ENCODE measurements at places on chromosomes 1 and 21.

DNA sequence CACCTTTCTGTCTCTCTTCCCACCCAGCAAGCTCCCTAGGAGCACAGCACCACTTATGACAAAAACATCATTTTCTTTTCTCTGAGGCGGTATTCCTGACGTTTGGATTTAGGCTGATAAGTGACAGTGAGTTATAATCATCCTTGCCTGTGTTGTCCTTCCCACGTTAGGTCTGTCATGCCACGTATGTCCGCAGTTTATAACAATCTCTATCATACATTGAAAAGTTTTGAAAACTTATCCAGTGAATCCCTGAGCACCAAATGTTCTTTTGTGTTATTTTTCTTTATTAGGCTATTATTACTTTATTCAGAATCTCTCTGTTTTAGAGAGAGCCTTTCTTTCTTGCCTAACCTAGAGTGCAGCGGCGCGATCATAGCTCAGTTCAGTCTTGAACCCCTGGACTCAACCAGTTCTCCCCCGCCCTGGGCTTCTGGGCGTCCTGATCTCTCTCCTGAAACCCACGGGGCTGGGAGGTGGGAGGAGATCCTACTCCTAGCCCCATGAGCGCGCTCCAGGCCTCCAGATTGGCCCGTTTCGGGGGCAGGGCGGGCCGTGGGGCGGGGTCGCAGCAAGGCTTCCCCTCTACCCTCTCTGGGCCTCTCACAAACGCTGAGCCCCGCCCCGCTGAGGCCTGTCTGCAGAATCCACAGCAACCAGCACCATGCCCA, at the start of gene GSTM2:
TSS of gene GSTM2 (plus strand) at position 606 of the 671 bp plus-strand sequence. CDS start at position 665, 59 bp downstream.
- DNase-seq = peak; percentile 89

- DNase-seq = no peak
Measured at GRCh38 chr1:233394860-233395717, 67.6 kb downstream of the MAP3K21 start.

- DNase-seq = no peak
Measured at GRCh38 chr21:27703791-27704190, 736.9 kb upstream of the ADAMTS5 start.

GRCh38 chr1:40689737-40690136, 1.8 kb upstream of the NFYC start:
- no peak for DNase-seq

GRCh38 chr1:39107341-39108290, 81.5 kb downstream of the NDUFS5 start:
- no peak for DNase-seq

DNA sequence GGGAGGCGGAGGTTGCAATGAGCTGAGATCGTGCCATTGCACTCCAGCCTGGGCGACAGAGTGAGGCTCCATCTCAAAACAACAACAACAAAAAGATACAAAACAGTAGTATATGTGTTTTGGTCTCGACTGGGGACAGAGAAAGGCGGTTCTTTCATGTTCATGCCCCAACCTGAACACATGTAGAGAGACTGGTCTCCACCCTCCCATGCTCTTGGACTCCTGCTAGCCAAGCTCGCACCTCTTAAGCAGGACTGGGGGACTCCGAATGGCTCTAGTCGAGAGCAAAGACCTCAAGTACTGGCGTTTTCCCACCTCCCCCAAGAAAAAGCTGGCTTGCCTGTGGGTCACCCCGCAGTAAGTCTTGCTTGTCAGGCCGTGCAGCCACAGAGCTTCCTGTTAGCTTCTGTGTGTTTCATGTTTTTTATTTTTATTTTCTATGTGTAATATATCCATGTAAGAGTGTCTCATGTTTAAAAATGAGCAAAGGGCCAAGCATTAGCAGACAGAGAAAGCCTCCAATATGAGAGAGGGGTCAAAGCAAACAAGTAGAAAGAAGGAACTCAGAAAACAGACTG, 91.6 kb downstream of the SCCPDH start:
- DNase-seq = no peak

GRCh38 chr1:84853741-84854721, 39.0 kb downstream of the LPAR3 start:
- no peak for DNase-seq

DNA sequence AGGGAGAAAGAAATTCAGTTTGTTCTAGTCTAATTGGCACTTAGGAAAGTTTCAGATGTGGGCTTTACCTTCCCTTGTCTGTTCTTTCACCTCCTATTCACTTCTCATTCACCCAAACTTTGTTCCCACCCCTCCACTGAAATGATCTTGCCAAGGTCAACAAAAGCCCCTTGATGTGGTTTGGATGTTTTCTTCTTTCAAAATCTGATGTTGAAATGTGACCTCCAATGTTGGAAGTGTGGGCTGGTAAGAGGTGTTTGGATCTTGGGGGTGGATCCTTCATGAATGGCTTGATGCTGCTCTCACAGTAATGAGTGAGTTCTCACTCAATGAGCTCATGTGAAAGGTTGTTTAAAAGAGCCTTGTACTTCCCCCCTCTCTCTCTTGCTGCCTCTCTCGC, 379.3 kb downstream of the HHIPL2 start:
- DNase-seq = no peak

DNA sequence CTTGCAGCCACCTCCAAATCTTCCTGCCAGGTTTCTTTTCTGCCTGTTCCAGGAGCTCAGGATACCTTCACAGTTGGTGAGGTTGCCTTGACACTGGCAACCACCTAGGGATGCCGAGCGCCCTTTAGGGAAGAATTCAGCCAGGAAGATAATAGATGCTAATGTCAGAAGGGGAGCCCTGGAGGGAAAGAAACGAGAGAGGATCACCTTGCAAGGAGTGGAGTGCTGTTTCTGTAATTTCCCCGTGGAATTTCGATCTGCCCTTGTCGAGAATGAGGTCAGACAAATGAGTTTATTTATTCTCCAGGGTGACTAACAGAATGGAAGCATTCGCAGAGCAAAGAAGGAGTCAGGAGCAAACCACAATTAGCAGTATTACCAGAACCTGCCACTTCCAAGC, 315.8 kb upstream of the KAZN start:
- DNase-seq = no peak

DNA sequence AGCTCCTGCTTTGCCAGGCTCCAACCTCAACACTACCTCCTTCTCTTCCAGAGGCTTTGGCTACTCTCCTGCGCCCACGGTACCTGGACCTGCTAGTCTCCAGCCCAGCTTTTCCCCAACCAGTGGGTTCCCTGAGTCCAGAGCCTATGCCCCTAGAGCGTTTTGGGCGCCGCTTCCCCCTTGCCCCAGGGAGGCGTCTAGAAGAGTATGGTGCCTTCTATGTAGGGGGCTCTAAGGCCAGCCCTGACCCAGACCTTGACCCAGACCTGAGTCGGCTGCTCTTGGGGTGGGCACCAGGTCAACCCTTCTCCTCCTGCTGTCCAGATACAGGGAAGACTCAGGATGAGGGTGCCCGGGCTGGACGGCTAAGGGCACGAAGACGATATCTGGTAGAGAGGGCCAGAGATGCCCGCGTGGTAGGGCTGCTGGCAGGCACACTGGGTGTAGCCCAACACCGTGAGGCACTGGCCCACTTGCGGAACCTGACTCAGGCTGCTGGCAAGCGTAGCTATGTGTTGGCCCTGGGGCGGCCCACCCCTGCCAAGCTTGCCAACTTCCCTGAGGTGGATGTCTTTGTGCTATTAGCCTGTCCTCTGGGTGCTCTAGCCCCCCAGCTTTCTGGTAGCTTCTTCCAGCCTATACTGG, 1.6 kb downstream of the DPH2 start:
- no peak for DNase-seq

- peak; percentile 29 for DNase-seq
Measured at GRCh38 chr21:42465008-42465802, 30.8 kb downstream of the RSPH1 start.

DNA sequence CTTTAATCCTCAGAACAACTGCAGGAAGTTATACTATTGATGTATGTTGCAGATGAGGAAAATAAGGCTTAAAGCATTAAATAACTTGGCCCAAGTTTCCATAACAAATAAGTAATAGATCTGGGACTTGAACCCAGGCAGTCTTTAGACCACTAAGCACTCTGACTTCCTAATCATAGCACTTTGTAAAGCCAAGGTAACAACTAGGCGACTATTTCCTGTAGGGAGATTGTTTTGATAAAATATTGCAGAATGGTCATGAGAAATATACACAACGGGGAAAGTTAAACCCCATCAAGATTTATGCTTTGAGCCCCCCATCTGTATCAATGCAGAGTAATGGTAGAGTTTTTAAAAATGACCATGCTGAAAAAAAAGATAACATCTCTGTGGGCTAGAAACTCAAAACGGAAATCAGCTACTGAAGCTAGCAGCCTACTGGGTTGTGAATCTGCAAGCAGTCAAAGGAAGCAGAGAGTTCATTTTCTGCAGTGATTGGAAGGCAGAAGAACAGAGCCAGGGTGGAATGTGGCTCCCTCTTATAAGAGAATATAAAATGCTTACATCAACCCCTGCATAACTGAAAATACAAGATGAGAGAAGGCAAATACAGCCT, 111.2 kb upstream of the OLIG2 start:
- no peak for DNase-seq

- DNase-seq = no peak
Measured at GRCh38 chr1:77659879-77660593, 22.4 kb downstream of the ZZZ3 start.

GRCh38 chr1:186535388-186536133, 74.6 kb upstream of the PDC start:
- no peak for DNase-seq

DNA sequence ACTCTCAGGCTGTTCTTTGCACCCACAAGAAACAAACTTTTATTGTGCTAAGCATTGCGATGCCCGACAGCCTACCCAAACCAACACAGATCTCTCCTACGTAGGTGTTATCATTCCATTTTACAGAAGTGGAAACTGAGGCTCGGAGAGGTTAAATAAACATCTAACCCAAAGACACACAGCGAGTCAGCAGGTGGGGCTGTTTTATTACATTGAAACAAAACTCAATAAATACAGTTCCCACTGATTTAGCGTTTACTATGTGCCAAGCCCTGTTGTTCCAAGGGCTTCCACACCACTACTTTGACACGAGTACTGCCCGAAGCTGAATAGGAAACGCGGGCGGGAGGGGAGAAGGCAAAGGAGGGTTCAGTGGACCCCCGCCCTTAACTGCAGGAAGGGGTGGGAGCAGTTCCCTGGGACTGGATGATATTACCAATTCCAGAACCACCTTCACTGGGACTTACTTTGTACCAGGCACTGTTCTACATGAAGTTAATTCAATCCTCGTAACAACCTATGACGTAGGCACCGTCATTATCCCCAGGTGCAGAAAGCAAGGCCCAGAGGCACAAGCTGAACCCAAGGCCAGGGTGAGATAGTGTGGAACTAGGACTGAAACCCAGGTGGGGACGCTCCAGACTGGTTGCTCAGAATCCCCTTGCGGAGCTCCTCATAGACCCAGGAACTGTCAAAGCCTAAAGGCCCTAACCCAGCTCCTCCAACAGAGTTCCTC, 19.3 kb upstream of the ALDH4A1 start:
- DNase-seq = no peak

DNA sequence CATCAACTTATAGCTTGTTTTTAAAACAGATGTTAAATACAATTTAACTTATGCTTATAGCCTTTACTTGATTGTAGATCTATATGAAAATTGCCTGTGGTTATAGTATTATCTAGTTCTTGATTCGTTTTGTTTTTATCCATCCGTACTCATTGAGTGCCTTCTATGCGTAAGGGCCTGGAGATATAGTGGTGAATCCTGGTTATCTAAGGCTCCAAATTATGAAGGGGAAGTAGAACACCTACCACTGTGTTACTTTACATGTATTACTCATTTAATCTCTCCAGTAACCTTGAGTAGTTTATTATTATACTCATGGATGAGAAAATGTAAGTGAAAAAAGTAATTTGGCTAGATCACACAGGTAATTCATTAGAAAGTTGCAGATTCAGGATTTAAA, 121.8 kb downstream of the OSBPL9 start:
- no peak for DNase-seq

DNA sequence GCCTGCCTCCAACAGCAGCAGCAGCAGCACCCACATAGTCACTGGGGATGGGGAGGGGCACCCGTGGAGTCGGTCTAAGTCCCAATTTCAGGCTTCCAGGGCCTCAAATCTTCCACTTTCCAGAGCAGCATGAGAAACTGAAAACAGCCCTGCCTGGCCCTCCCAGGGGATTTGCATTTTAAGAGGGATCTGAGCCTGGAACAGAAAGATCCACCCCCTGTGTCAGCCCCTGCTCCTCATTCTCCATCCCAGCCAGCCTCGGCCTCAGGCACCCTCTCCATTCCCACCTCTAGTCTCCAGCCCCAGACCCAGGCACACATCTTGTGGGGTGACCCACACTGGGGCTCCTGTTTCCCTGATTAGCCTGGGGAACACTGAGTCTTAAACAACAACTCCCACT, 51.8 kb downstream of the FBXO2 start:
- no peak for DNase-seq

- no peak for DNase-seq
Measured at GRCh38 chr1:201406831-201407406, 7.8 kb upstream of the LAD1 start.

DNA sequence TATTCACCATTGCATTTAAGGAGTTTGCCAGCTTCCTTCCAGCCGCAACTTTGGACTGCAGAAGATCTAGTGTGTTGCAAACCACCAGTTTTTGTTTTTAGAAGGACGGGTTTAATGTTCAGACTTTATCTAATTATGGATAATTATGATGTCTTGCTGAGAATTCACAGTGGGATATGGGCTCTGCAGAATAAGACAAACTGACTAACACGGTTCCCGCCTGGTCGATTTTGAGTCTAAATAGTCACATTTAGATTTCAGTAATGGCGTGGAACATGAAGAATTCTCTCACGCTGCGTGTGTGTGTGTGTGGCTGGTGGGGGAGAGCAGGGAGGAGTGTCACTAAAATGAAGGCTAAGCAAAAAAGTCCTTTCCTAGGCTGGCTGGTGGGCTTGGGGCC, 48.5 kb upstream of the DMRTB1 start:
- DNase-seq = no peak

- no peak for DNase-seq
Measured at GRCh38 chr1:72954943-72955342, 672.6 kb upstream of the NEGR1 start.

DNA sequence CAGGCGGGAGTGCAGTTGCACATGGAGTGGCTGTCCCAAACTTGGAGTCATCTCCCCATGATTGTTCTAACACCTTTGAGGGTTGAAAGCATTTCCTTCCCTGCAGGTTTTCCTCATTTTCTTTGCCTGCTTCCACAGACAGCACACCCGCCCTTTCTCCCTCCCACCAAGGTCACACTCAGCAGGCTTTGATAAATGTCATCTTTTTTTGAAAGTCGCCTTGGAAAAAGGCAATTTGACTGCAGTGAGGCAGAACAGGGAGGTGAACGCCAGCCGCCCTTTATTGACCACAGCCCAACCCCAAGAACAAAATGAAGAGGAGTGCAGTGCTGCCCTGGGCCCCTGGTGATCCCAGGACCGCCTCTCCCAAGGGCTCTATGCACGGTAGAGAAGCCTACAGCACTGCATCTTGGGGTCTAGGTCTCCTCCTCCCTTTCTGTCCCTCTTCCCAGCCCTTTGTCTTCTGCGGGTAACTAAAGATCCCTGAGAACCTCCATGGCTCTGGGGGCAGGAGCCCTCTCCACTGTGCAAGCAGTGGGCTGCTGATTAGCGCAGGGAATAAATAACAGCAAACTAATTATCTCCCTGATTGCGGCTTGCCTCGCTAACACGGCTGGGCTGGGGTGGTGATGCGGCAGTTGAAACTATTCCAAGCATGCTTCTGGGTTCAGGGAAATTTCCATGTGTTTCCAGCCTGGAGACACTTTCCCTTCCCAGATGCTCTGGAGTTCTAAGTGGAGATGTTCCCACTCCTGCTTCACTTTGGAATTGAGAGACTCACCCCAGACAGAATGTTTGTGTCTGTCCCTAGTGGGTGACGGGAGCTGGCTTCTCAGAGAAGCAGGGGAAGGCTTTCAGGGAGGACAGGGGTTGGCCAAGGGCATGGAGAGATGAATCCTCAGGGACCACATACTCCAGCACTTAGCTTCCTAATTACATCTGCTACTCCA, 11.8 kb upstream of the AMIGO1 start:
- DNase-seq = no peak

- no peak for DNase-seq
Measured at GRCh38 chr1:246632281-246633168, 66.3 kb downstream of the CNST start.
